ENCODE measurements at places on chromosomes 2 and 18.

DNA sequence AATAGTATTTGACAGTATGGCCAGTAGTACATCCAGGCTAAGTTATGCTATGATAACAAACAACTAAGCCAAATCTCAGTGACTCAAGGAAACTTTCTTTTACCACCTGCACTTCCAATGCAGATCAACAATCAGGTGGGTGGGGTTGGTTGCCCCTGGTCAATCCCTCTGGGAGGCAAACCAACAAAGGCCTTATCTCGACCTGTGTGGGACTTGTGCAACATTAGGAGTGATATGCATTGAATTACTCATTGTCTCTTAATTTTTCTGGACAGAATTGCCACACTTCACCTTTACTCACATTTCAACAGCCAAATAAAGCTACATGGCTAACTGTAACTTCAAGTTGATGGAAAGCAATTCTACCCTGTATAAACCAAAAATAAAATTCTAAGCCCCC, 1049.3 kb upstream of the CDH2 start:
- no peak for DNase-seq

DNA sequence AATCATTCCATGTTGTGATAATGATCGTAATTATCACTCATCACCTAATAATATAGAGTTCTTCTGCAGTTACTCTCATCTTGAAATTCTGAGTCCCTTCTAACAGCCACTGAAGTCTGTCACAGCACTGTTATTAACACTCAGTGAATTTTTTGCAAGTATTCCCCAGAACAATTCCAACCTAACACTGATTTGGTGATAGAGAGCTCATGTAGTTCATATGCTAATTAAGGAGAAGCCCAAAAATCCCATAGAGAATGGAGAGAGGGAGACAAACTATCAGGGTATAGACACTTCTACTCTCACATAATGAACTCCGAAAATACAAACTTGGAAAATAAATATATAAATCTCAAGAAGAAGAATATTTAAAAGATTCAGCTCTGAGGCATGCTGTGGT, 1253.4 kb upstream of the NXPH2 start:
- no peak for DNase-seq

- DNase-seq: no peak
Observed at GRCh38 chr2:27583390-27583915, 611 bp downstream of the ZNF512 start.

DNA sequence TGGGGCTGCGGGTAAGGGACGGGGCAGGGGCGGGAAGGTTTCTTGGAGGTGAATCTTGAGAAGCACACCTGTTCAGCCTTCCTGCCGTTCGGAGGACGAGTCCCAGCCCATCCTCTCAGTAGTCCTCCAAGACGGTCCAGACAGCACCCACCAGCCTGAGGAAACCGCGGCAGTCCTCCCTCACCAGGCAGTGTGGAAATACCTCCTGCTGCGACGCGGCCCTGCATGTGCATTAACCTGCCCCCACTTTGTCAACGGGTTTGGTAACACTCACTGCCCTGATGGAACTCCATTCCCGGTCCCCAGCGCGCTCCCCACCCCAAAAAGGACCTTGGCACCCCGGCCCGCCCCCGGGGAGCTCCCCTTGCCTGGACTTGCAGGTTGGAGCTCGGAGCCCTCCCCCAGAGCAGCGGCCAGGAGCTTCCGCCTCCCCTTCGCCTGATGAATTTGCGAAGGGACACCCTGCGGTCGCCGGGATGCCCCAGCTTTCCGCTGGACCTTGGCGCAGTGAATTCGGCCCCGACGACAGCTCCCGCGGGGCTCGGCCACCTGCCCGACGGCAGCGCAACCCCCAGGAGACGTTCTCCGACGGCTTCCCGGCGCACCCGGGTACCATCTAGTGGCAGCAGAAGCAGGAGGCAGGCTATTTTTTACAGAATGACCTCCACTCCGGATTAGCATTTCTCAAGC, 31.5 kb downstream of the ACVR1C start:
- peak; percentile 50 for DNase-seq

DNA sequence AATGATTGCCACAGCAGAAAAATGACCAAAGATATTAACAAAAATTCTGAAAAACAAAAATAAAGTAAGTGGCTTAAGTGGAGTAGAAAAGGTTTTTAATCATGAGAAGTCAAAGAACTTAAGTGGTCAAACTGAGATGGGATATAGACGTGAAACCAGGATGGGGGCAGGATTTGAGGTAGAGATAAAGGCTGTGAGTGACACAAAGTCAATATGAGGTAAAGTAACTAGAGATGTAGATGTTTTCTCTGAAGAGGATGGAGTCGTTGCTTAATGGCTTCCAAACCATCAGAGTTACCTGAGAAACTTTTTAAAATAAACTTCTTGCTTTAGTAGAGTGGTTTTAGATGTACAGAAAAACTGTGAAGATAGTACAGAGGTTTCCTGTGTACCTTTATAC, 21.2 kb downstream of the ANKRD12 start:
- DNase-seq: no peak
